Stimulated activated CD8-positive, alpha-beta memory T cell treated with anti-CD3 and anti-CD28 coated beads, Interleukin-15, amount 100 ng/mL, for 24 hours (primary cell): ENCODE measurements at places on chromosomes 4 and X.

- DNase-seq: no peak
These were observed 26.0 kb upstream of the ANXA3 start for GRCh38 chr4:78525559-78525958.

- no peak for DNase-seq
These were observed 31.9 kb downstream of the RHOH start for GRCh38 chr4:40228497-40229365.

GRCh38 chr4:182960746-182961145, 43.6 kb upstream of the DCTD start:
- no peak for DNase-seq

- DNase-seq: no peak
These were observed 33.3 kb upstream of the PRDX4 start for GRCh38 chrX:23633834-23634580.

DNA sequence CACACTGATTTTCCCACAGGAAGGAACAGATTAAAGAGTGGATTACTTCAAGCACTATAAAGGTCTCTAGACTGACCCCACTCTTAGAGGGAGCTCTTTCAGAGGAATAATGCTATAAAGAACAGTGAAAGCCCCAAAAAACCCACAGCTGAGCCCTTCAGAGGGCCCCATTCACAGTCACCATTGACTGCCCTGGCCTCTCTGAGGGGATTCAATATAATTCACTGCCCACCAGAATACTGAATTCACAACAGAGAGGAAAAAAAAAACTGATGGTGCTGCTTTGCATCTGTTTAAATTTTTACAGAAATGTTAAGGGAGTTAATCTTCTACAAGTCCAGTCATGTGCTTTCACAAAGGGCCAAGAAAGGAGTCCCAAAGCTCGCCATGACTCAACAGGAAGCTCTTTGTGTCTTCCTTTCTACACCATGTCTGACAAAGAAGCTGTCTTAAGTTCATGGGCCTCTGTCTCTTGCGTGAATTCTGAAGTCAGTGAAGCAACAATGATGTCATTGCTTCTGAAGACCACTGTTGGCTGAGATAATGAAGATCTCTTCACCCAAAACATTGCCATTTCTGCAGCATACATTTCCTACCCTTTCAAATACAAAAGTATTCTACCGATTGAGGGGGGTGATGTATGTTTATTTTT, 174.9 kb downstream of the ADAMTS3 start:
- DNase-seq: no peak

GRCh38 chr4:135256111-135256510, 1054.5 kb upstream of the PABPC4L start:
- no peak for DNase-seq

- no peak for DNase-seq
These were observed 41.1 kb downstream of the HSD17B13 start for GRCh38 chr4:87281603-87282002.

GRCh38 chr4:162011089-162011488, 152.7 kb downstream of the FSTL5 start:
- no peak for DNase-seq

DNA sequence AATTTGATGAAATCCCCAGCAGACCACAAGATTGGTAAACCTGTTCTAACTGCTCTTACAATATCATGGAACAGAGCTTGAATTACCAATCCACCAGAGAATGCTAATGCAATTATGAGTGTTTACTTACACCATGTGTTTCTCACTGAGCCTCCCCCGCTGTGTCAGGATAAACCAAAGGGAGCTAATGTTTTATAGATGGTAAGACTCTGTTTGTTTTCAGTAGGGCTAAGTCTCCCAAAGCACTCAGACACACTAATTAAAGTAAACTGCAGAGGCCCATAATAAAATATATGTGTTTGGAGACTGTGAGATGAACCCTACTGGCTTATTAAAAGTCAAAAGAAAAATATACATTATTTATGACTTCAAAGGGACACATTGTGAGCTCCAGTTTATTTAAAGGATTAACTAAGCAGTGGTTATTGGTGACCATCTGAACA, 261.7 kb upstream of the FAM241A start:
- no peak for DNase-seq
